Stimulated activated CD4-positive, alpha-beta T cell treated with anti-CD3 and anti-CD28 coated beads, Interleukin-15, amount 100 ng/mL, for 1 hour (primary cell): ENCODE measurements at places on chromosomes 16 and 17.

DNA sequence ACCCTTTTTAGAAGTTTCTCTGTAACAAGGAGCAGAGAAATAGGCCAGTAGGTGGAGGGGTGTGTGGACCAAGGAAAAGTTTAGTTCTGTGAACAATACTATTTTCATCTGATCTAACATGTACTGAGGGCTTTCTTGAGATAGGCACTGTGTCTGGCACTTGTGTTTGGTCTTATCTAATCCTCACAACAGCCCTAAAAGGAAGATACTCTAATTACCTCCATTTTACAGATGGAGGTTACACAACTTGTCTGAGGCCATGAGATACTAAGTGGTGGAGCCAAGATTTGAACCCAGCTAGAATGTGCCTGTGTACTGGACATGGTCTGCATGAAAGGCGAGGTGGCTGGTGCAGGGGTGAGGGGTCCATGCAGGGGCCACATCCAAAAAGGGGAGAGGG is 4.5 kb downstream of the TNFSF12 start:
- DNase-seq, result no peak

- DNase-seq, result no peak
Observed at GRCh38 chr17:48244121-48244711, 136.7 kb downstream of the SNX11 start.

DNA sequence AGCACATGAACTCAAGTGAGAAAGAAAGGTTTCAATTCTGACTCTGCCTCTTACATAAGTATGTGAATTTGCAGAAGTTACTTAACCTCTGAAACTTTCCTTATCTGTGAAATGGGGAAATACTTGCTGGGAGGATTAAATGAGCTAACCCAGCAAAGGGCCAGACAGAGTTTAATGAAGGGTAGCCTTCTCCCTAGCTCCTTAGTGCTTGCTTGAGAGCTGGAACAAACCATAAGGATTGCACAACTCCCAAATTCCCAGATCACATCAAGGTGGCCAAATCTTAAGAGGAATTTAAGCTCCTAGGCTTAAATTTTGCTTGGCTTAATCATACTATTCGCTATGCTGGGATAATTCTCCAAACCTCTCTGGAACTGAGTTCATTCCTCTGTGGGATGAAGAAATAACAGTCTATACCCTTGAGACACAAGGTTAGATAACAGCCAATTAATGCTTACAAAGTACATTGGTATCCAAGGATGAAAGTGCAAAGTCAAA is 11.8 kb upstream of the WSB1 start:
- no peak for DNase-seq

DNA sequence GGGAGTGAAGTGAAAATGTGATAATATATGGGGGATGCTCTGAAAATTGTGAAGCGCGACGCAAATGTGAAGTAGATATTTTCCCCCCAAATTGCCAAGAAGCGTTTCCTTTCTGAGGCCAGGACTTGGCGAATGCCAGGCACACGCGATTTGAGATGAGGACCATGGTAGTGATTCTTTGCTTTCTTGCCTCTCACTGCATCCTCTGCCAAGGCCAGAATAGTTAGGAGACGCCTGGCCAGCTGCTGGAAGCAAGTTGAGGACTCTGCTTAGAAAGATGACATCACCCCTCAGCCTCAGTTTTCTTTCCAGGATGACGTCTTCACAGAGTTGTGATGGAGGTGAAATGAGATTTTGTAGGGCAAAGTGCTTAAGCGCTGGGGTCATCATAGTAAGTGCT is 25.9 kb downstream of the PIPOX start:
- DNase-seq, result no peak

- DNase-seq, result no peak
Observed at GRCh38 chr17:16275024-16275423, 58.0 kb downstream of the PIGL start.
